Natural killer cell treated with Interleukin-12 subunit alpha and Interleukin-12 subunit beta and Interleukin-15 and Interleukin-18, amount 100 ng/mL, for 72 hours (primary cell): ENCODE measurements at places on chromosomes 11 and 22. TPM values are rescaled to one million over a fixed set of nuclear protein-coding genes. Genes with fewer than 3 reads are reported as not detected.

KDELR3 gene
- 0.26 TPM for total RNA-seq

FOXRED1 gene
- 79.6 TPM for total RNA-seq

OR52N4 gene
- total RNA-seq: 0.38 TPM

GRCh38 chr11:17575431-17576425 is 28.7 kb downstream of the OTOG start:
- DNase-seq: peak; percentile 54

GRCh38 chr11:63710476-63711217 is 29.3 kb downstream of the RTN3 start:
- DNase-seq: no peak

- no peak for DNase-seq
Measured at GRCh38 chr22:32233091-32233490, 22.1 kb downstream of the SLC5A4 start.

DNA sequence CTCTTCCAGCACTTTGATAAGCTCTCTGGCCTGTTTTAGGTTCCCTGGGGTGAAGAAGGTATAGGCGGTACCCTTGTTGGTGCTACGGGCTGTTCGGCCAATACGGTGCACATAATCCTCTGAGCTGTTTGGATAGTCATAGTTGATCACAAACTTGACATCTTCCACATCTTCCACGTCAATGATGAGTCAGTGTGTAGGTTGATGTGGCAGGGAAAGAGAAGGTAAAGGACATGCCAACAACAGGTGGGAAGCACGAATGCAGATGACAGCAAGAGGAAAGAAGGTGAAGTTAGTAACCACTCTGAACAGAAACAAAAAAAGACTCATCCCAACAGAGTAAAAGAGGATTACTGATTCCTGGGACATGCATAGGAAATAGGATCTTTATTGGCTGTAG is 18.2 kb downstream of the DDX17 start:
- DNase-seq: no peak

- no peak for DNase-seq
Measured at GRCh38 chr11:117419482-117420142, 92.0 kb downstream of the CEP164 start.

DNA sequence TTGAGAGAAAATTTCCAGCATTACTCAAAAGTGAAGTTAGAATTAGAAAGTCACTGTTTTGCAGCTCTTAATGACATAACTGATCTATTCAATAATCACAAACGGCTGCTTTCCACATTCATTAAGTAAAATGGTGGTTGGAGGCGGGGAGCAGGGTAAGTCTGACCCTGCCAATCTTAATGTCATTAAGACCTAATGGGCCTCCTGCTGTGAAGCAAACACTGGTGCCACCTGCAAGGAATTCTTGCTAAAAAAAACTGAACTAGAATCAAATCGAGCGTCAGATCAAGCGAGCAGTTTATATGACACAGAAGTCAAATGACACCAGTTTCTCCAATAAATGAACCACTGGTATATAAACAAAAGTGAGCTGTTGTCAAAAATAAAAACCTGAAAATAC is 351.5 kb downstream of the BRD1 start:
- DNase-seq: no peak

GRCh38 chr22:27673839-27674238 is 127.7 kb downstream of the MN1 start:
- DNase-seq: no peak

DNA sequence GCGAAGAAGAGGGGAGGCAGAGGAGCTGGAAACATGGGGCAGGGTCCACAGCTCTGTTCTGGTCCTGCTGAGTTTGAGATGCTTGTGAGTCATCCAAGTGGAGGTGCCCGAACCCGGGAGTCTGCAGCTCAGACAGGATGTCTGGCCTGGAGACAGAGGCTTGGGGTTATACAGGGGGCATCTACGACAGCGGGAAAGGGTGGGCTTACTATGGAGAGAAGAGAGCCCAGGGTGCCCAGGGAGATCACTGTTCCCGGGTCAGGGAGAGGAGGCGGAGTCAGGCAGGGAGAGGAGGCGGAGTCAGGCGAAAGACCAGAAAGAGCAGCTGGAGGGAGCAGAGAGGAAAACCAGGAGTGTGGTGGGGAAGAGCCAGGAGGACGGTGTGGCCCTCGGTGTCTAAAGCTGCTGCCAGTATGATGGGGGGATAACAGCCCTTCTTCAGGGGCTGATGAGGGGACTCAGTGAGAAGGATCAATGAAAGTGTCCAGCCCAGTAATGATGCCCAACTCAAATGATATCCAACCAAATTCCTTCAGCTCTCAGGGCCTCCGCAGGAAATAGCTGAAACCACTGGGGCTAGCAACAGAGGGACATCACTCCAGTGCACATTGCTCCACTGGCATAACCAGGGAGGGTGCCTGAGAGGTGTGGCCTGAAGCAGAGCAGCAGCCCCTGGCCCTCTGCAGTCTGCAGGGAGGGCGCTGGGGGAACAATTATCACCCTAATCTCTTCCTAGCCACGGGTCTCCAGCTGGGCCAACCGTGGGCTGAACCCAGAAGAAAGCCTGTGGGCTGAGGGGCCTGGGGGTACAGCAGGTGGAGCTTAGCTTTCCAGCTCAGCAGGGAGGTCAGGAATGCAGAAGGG is 2.6 kb upstream of the LTBP3 start:
- peak; percentile 51 for DNase-seq

DNA sequence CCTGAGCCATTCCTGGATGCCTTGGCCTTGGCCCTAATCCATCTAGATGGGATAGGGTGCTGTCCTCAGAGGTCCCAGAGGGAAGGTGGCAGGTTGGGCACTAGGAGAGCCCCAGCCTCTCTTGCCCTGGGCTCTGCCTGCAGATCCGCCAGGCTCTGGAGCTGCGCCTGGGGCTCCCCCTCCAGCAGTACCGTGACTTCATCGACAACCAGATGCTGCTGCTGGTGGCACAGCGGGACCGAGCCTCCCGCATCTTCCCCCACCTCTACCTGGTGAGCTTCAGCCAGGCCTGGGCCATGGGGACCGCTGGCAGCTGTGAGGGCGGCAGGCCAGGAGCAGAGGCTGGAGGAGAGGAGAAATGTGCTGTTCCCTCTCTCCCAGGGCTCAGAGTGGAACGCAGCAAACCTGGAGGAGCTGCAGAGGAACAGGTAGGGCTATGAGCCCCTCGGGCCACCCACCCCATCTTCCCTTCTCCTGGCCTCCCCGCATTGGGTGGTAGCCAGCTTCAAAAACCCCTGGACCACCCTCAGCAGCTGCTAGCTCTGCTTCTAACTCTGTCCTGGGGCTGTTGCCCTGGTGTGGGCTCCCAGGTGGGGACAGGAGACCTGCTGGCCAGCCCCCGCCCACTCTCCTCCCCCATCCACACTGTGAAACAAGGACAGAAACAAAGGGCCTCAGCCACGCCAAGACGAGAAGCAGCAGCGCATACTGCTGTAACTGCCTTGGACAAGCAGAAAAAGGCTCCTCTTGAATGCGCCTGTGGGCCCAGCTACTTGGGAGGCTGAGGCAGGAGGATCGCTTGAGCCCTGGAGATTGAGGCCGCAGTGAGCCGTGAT is 4.9 kb downstream of the SSH3 start:
- DNase-seq: no peak
